ENCODE measurements at places on chromosomes 16 and 17. TPM values are rescaled to one million over a fixed set of nuclear protein-coding genes. Genes with fewer than 3 reads are reported as not detected.

The C17orf100 gene
- 4.7 TPM for polyA plus RNA-seq

The CNGB1 gene
- 1.3 TPM for polyA plus RNA-seq

The TEFM gene
- 12.7 TPM for polyA plus RNA-seq

The GSG1L gene
- polyA plus RNA-seq, result 0.22 TPM

GRCh38 chr16:50627419-50627818 lies 53.7 kb downstream of the SNX20 start:
- DNase-seq, result no peak

GRCh38 chr17:391850-392249 lies 39.2 kb upstream of the RPH3AL start:
- no peak for DNase-seq

- DNase-seq, result no peak
These were observed 8.1 kb upstream of the KREMEN2 start for GRCh38 chr16:2955779-2956578.

GRCh38 chr17:34547453-34548063 lies 31.8 kb upstream of the TMEM132E start:
- DNase-seq, result no peak
